ENCODE measurements at places on chromosomes 12 and 14.

DNA sequence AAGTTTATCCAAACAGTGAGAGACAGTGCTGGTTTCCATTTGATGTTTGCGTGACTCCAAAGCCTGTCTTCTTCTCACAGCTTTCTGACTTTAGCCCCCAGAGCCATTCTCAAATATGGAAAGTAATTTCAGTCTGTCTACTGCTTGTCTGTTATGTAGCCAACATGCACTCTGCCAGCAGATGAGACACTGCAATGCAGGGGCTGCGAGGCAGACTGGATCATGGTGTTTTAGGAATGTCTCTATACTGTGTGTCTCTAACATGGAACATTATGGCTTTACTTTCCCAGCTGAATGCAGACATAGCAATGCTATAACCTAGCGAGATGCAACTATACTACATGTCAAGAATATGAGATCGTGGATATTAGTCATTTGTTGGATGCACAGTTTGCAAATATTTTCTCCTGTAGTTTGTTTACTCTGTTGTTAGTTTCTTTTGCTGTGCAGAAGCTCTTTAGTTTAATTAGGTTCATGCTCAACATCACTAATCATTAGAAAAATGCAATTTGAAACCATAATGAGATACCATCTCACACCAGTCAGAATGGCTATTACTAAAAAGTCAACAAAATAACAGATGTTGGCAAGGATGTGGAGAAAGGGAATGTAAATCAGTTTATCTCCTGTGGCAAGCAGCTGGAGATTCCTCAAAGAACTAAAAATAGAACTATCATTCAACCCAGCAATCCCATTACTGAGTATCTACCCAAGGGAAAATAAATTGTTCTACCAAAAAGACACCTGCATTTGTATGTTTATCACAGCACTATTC is 235.8 kb upstream of the TMTC1 start:
- DNase-seq: no peak

DNA sequence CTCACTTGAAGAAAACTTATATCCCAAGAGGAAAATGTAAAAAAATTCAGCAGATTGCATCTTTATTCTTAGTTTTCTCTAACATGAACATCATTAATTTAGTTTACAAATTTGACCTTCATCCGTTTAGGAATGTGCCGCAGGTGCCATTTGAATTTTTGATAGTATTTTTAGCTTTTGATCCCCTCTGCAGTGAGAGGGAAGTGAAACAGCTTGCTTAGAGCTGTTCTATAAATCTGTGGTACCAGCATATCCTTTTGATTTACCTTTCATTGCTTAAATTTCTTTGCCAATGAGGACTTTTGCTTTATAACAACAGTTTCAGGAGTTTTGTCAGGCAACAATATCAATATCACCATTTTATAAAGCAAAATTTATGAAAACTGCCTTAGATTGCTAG is 32.7 kb downstream of the DUSP6 start:
- no peak for DNase-seq

DNA sequence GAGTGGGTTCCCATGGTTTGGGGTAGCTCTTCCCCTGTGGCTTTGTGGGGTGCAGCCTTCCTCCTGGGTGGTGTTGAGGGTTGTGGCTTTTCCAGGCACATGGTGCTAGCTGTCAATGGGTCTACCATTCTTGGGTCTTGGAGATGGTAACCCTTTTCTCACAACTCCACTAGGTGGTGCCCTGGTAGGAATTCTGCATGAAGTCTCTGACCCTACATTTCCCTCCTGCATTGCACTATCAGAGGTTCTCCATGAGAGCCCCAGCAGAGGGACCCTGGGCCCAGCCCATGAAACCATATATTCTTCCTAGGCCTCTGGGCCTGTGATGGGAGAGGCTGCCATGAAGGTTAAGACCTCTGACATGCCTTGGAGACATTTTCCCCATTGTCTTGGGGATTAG is 1093.3 kb downstream of the SLC16A7 start:
- no peak for DNase-seq

DNA sequence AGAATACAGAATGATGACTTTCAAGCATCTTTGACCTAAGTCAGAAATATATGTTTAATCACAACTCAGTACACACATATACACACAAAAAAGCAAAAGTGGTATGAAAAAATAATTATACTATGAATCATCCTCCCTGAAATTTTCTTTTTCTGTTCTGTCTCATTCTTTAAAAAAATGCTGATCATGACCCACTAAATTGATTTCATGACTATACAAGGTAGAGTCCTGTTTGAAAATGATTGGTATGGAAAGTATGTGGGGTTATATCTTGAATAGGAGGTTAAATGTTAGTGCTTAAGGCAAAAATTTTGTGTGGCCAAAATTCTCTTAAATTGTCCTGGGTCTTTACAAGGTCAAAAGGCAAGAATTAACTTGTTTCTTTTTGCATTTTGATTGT is 80.4 kb downstream of the SUDS3 start:
- DNase-seq: no peak

- DNase-seq: no peak
Measured at GRCh38 chr14:91743305-91743653, 11.4 kb upstream of the CATSPERB start.

DNA sequence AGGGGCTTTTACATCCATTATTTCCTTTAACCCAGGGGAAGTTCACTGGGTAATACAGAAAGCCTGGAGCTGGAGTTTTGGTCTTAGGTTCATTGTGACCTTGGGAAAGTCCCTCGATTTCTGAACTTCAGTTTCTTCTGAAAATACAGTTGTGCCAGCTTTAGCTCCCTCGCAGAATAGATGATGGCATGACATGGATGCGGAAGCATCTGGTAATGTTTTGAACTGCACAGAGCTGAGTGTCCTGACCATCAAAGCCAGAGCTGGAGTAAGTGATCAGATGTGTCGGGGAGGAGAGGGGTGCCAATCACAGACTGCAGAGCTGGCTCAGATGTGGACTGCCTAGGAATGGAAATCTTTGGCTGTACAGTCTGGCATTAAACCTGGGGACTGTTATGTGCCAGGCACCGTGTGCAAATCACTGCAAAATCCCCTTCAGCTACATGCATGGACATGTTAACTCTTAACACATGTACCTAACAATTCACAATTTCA is 180.9 kb downstream of the ETV6 start:
- no peak for DNase-seq

DNA sequence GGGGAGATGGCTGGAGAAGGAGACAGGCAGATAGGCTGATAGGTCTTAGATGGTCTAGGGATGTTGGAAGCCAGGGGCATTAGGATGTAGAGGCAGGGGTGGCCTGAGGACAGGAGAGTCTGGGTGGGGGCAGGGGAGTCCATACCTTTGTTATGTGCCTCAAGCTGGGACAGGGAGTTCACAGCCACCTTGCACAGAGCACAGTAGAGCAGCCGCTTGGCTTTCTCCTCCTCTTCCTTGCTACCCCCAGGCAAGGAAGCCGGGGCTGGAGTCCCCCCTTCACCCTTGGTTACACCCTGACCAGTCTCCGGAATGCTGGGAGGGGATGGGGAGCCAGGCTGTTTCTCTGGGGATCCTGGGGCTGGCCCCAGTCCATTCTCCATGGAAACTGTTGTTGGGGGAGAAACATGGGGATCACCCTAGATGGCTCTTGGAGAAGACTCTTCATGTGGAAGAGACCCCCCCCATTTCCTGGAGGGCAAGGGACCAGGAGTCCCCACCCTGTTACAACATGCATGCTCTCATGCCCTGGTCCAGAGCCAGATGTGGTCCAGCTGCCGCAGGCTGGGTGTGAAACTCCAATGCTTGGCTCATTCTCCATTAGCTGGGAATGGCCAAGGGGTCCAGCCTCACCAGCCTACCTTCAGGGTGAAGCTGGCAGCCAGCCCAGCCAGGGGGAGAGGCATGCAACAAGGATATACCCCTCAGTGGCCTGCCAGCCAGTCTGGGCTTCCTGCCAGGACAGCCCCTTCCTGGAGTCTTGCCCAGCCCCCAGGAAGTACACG is 7.2 kb upstream of the GPR84 start:
- DNase-seq: peak; percentile 90

DNA sequence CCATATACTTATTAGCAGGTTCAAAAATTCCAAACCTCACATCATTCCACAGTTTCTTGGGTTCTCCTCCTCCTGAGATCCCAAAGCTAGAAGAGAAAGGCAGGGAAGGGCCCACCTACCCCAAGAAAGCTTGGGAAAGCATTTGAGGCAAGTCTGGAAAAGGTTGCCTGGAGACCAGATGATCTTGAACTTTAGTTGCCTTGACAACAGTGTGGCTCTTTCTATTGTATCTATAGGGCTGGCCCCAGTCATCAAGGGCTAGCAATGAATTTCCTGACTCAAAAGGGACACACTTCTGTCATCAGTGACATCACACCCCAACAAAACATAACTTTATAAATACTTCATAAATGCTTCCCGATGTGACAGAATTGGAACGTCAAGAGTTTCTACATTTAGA is 40.0 kb downstream of the ZFYVE1 start:
- DNase-seq: no peak

DNA sequence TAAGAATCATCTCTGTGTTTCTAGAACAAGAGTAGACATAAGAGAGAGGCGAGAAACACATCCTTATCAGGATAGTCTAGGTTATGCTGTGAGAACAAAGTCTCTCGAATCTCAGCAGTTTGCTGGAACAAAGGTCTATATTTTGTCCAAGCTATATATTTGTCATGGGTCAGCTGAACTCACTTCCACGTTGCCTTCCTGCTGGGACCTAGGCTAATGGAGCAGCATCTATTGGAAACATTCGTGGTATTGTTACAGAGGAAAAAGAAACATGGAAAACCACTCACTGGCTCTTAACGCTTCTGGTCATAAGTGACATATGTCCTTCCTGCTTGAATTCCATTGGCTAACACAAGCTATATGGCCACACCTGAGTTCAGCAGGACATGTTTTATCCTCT is 112.6 kb upstream of the DYRK2 start:
- DNase-seq: no peak

DNA sequence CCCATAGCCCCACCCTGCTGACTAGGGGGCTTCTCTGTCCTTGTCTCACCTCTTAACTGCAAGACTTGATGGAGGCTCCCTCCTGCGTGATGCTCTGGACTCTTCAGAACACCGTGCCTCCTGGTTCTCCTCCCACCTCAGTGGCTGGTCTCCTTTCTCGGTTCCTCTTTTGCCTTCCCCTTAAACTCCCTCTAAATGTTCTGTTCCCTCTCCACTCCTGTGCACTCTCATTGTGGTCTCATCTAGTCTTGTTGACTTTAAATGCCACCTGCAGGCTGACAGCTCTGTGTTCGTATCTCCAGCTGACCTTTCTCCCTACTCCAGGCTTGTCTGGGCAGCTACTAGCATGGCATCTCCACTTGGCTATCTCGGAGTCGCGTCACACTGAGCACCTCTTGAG is 28.3 kb downstream of the DYNC1H1 start:
- DNase-seq: no peak

GRCh38 chr12:123532808-123533649 is 490 bp downstream of the RILPL1 start:
- DNase-seq: no peak
